ENCODE measurements at places on chromosomes 2 and 18.
A peak's percentile ranks its signal among the peaks of the same experiment; 100 is the strongest.

GRCh38 chr2:100145893-100146656 lies 3.7 kb upstream of the AFF3 start:
- DNase-seq, result no peak

DNA sequence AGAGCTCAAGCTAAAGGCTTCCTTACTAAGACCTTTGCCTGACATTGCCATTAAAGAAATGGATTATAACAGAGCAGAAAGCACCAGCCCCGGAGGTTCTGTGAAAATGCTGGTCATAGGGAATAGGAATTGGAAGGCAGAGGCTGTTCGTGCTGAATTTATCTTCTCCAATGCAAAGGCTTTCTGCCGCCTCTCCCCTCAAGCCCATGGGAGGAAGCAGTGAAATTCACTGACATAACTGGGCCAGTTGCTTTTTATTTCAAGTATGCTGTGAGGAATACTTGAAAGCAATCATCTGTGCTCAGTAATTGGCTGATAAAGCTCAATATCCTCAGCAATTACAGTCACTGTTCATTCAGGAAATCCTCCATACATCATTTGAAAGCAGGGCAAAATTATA lies 85.4 kb upstream of the LINC00305 start:
- no peak for DNase-seq

- DNase-seq, result no peak
Measured at GRCh38 chr18:48707636-48708296, 168.9 kb downstream of the CTIF start.

DNA sequence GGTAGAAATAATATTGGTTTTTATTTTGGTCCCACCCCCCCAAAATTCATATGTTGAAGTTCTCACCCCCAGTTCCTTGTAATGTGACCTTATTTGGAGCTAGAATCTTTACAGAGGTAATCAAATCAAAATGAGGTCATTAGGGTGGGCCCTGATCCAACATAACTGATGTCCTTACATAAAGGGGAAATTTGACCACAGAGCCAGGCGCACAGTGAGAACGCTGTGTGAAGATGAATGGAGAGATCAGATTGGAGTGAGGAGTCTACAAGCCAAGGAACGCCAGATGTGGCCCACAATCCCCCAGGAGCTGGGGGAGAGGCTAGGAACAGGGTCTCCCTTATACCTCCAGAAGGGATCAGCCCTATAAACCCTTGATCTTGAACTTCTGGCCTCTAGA lies 31.6 kb upstream of the TRIB2 start:
- DNase-seq, result no peak

DNA sequence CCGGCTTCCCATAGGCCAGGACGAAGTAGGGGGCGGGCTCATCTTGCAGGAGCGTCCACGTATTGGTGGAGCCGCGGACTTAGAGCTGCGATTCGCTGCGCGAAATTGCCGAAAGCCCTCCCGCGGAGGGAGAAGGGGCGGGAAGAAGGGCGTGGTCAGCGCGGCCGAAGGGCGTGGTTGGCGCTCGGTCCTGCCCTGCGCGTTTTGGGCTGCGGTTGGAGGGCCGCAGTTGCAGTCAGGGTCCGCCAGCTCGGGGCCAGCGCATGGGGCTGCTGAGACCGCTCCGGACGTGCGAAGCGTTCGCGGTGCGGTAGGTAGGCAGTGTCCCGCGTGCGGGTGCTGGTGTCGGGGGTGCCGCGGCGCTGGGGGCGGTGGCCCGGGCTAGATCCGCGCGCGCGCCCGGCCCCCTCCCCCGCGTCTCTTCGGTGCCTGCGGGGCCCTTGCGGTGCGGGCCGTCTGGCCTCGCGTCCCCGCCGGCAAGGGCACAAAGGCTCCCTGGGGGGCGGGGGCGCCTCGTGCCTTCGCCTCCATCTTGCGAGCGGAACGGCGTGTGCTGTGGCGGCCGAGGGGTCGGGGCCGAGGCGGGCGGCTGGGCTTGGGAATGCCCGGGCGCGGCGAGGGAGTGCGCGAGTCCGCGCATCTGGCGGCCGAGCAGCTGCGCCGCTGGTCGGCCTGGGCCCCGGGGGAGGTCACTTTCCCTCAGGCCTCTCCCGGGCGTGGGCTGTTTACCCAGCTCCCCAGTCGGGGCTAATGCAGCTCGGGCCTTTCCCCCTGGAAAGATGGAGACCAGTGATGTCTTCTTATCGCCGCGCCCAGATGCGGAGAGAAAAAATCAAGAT lies at the start of gene CEP68:
Gene CEP68 (plus strand): TSS at position 202 of the 839 bp plus-strand sequence. CDS start 13,029 bp downstream, outside the sequence.
- peak; percentile 89 for DNase-seq

Data from KG1 (cell line).